Left cardiac atrium (tissue), 4 donors: ENCODE measurements at places on chromosomes 3 and 15.

- DNase-seq = no peak
These were observed 2.0 kb downstream of the SAMD7 start for GRCh38 chr3:169913323-169913722.

DNA sequence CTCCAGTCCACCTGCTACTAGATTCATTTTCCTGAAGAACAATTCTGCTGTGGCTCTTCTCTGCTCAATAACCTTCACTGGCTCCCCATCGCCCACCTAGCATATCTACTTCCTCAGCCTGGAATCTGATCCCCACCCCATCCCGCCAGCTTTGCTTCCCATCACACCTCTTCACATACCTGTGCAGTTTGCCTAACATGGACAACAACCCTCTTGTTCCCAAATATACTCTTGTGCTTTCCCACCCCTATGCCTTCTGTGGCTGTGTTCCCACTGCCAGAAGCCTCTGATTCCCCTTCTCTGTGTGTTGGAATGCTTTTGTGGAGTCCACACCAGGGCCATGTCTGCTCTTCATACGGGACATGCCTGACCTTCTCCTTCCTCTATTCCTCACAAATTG lies 29.5 kb downstream of the CMTM7 start:
- DNase-seq = no peak

GRCh38 chr3:13673207-13673606 lies 124.3 kb downstream of the FBLN2 start:
- DNase-seq = no peak

DNA sequence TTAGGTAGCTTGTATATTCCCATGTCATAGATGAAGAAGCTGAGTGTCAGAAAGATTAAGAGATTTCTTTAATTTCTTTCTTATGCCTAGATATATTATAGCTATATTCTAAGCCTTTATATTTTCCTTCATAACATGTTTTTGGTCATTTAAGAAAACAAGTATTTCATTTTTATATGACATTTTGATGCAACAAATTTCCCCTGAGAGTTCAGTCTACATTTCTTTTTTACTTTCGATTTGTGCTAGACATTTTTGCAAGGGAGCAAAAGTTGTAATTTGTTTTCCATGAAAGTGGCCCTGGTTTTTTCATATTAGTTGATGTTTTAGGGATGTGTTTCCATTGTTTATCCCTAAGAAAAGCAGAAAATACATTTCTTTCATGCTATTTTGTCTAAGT lies 344.9 kb downstream of the NLGN1 start:
- DNase-seq = no peak

- no peak for DNase-seq
These were observed 21.6 kb downstream of the P3H2 start for GRCh38 chr3:190099099-190099498.

DNA sequence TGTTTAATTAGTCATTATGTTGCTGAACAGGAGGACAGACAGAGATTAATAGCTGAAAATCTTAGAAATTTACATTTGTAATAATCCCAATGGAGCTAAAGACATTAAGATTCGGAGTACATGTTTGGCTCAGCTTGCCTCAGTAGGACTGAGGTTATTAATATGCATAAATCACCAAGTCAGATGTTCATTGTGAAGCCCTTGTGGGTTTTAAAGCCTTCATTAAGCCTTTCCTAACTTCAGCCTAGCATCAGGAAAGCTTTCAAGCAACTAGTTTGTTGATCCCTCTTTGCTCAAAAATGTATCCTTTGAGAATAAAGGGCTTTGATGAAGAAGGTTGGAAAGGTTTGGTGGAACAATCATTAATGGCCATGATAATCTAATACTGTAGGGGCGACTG lies 178.2 kb upstream of the CGNL1 start:
- no peak for DNase-seq

DNA sequence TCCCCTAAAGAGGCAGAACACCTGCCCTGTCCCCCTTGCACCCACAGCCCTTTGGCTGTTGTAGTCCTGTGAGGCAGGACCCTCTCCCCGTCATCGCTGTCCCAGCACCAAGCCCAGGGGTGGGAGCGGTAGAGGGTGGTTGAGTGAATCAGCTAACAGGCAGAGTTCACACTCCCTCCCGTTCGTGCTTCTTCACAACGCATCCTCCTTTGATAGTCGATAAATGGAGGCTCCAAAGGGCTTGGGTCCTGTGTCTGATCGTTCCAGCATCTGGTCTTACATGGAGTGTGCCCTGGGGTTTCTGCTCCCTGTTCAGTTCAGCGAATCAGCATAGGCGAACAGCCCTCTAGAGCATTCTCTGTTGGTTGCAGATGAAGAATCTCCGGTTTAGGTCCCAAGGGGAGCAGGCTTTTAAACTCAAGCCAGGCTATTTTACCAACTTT lies 820 bp upstream of the HMCES start:
- DNase-seq = no peak

DNA sequence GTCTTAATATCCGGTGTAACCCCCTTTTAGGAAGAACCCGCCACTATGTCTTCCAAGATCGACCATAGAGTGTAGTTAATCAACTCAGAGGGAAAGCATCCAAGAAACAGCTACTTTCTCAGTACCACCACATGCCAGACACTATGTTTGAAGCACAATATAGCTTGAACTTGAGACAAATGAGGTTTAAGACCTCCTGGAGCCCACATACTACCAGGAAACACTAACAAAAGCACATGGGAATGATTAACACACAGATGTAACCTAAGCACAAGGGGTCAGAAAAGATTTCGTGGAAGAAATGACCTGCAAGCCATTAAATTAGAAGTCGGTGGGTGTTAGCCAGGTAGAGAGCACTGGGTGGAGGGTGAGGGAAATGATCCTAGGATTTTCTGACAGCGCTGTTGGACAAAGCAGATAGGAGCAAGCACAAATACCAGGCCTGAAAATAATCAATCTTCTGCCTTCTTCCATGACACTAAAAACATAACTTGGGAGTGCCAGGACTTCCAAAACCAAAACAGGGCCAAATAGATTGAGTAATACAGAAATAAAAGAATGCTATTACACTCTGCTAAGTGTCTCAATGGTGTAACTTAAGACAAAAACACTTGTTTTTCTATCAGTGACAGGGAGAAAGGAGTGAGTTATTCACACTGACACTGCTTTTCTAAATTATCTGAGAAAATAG lies 213.7 kb downstream of the FOXP1 start:
- no peak for DNase-seq

DNA sequence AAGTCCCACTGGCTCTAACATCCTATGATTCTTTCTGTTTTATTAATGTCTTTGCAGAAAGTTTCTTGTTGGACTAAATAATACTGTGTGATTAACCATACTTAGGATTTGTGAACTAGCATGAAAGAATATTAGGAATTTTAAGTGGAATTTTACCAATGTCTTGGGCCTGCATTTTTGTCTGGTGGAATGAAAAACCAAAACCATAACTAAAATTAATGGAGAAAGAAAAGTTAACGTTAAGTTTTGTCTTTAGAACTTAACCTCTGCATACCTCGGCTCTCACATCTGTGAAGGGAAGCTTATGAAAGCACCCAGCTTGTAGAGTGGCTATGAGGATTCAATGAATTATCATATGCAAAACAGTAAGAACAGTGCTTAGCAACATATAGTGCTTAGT lies 6.5 kb downstream of the FBN1 start:
- no peak for DNase-seq

DNA sequence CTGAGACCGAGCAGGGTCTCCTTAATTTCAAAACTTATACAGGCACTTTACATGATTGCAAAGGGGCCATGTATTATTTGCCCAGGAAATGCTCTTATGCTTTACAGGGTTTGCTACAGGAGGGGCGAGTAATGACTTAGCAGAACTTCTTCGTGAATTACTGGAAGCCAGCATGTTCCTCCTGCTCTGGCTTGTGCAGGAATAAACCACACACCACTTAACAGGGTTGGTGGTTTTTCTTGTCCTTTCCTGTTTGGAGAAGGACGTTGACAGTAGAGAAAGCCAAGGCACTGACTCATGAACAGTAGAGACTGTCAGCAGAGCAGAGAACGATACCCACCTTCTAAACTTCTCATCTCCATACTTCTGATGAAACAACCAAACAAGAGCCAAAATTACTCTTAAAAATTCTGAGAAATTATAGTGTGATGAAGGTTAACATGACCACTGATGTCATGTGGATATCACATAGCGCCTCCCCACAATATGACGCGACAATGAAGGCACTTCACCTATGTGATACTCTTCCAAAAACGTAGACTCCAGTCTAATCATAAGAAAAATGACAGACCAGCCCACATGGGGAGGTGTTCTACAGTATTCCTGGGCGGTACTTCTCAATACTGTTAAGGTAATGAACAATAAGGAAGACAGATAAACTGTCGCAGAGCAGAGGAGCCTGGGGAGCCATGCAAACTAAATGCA lies 24.7 kb upstream of the MCTP2 start:
- no peak for DNase-seq
